Astrocyte (in vitro differentiated cells and primary cell): ENCODE measurements at places on chromosomes 7 and 10.

GRCh38 chr10:6704896-6705295 is 124.8 kb upstream of the PRKCQ start:
- no peaks in the 10 kb centered on the region for H3K27me3 ChIP-seq
- H3K4me3 ChIP-seq: no peak overlapping the region
- DNase-seq: no peak
- H3K27ac ChIP-seq: no peak overlapping the region
- no peaks in the 10 kb centered on the region for H3K4me1 ChIP-seq
- H3K36me3 ChIP-seq: no peaks in the 10 kb centered on the region

- H3K36me3 ChIP-seq: peaks cover 9% of the 10 kb centered on the region
- DNase-seq: peak; percentile 92
- peaks cover 35% of the 10 kb centered on the region for H3K4me1 ChIP-seq
- no peak overlapping the region for H3K4me3 ChIP-seq
- no peaks in the 10 kb centered on the region for H3K27me3 ChIP-seq
These were observed 4.3 kb downstream of the PFKP start for GRCh38 chr10:3071405-3072198.

GRCh38 chr10:50610368-50610767 is 13.4 kb downstream of the SGMS1 start:
- peaks cover 9% of the 10 kb centered on the region for H3K4me1 ChIP-seq
- no peaks in the 10 kb centered on the region for H3K27me3 ChIP-seq
- H3K4me3 ChIP-seq: no peak overlapping the region
- H3K36me3 ChIP-seq: no peaks in the 10 kb centered on the region

DNA sequence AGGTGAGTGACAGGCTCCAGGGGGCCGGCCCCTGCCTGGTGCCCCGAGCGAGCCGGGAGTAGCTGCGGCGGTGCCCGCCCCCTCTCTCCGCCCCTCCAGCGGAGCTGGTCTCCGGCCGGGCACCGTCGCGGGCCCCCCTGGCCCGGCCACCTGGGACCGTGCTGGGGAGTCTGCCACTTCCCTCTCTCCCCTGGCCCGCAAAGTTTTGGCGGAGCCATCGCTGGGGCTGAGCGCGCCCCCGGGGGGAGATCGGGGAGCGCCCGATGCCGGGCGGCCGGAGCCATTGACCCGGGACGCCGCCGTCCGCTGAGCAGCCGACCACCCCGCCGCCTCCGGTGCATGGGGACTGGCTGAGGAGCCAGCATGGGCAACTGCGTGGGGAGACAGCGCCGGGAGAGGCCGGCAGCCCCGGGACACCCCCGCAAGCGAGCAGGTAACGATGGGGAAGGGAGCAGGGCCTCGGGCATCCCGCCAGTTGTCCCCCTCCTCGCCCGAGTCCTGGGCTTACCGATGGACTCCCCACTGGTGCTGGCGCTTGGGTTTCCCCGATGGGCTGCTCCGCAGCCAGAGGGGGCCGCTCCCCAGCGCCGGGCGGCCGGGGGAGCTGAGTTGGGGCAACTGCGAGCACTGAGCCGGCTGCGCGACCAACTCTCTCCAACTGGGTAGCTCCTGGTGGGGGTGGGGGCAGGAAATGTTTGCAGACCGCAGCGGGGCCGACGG is at the start of gene UBTD1:
Gene UBTD1 (plus strand): TSS at position 84 of the 720 bp plus-strand sequence. CDS start 280 bp downstream, at position 364.
- no peaks in the 10 kb centered on the region for H3K27me3 ChIP-seq
- peak within 1 kb of the TSS; percentile 88 for H3K27ac ChIP-seq
- H3K4me3 ChIP-seq: peak within 1 kb of the TSS; percentile 97
- DNase-seq: peak; percentile 34
- no peaks in the 10 kb centered on the region for H3K36me3 ChIP-seq

DNA sequence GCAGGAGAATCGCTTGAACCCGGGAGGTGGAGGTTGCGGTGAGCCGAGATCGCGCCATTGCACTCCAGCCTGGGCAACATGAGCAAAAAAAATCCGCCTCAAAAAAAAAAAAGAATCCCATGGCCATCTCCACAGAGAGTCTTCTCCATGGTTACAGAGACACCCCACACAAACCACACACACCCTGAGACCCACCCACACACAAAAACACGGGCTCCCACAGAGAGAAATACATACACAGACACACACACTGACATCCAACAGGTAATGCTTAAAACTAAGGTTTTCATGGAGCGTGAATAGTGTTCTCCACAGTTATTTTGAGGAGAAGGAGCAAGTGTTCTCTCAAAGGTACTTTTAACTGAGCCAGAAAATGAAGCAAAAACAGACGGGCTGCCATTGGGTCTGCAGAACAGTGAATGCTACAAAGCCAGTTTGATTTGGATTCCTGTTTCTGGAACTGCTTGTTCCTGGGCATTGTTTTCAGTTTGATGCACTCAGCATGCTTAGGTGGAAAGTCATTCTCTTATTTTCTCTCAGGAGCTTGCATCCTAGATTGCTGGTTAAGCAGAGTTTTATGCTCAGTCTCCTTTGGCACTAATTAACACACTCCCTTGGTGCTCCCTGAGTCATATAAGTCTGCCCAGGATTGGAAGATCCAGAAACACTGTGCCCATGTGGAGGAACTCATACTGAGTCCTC is 15.4 kb downstream of the AHCYL2 start:
- no peak overlapping the region for H3K4me3 ChIP-seq
- no peaks in the 10 kb centered on the region for H3K36me3 ChIP-seq
- no peaks in the 10 kb centered on the region for H3K4me1 ChIP-seq
- DNase-seq: no peak
- H3K27ac ChIP-seq: no peak overlapping the region

GRCh38 chr10:113550365-113550764 is 2.5 kb upstream of the HABP2 start:
- DNase-seq: peak; percentile 44
- no peaks in the 10 kb centered on the region for H3K36me3 ChIP-seq
- H3K27me3 ChIP-seq: no peaks in the 10 kb centered on the region

- no peak for DNase-seq
- no peak overlapping the region for H3K27ac ChIP-seq
- H3K27me3 ChIP-seq: peaks cover 2% of the 10 kb centered on the region
- H3K4me3 ChIP-seq: no peak overlapping the region
These were observed 148.5 kb downstream of the PTPN20 start for GRCh38 chr10:47059606-47060311.

DNA sequence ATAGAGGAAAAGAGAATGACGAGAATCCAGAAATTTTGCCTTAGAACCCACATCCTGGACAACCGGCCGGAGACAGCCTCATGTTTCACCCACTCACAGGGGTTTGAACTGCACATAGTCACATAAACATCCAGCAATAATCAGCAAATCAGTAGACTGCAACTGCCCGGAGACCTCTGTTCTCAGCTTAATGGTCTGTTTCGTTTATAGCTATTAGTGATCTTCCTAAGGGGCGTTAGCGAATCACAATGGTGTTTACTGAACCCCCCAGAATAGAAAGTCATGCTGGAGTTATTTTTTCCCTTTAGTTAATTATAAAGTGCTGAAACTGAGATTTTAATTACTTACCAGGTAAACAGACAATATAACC is 98.4 kb downstream of the SFMBT2 start:
- H3K36me3 ChIP-seq: no peaks in the 10 kb centered on the region
- DNase-seq: no peak
- H3K27me3 ChIP-seq: no peaks in the 10 kb centered on the region
- no peak overlapping the region for H3K4me3 ChIP-seq

DNA sequence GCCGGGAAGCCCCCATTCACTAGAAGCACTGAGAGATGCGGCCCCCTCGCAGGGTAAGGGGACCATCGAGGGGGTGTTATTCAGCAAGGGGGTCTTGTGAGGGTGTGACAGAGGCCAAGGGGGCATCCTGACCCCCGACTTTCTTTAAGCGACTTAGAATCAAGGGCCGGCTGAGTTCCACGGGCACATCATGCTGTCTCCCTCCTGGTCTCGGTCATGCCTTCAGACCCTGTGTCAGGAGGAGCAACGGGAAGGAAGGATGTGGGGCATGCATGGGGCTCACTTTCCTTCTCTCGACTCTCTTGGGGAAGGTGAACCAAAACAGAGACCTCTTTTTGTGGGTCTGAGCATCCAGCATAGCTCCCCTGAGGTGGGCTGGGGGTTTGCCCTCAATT is 2.5 kb downstream of the ACSL5 start:
- H3K4me3 ChIP-seq: no peak overlapping the region
- peaks cover 17% of the 10 kb centered on the region for H3K4me1 ChIP-seq
- no peak overlapping the region for H3K27ac ChIP-seq
- no peak for DNase-seq

DNA sequence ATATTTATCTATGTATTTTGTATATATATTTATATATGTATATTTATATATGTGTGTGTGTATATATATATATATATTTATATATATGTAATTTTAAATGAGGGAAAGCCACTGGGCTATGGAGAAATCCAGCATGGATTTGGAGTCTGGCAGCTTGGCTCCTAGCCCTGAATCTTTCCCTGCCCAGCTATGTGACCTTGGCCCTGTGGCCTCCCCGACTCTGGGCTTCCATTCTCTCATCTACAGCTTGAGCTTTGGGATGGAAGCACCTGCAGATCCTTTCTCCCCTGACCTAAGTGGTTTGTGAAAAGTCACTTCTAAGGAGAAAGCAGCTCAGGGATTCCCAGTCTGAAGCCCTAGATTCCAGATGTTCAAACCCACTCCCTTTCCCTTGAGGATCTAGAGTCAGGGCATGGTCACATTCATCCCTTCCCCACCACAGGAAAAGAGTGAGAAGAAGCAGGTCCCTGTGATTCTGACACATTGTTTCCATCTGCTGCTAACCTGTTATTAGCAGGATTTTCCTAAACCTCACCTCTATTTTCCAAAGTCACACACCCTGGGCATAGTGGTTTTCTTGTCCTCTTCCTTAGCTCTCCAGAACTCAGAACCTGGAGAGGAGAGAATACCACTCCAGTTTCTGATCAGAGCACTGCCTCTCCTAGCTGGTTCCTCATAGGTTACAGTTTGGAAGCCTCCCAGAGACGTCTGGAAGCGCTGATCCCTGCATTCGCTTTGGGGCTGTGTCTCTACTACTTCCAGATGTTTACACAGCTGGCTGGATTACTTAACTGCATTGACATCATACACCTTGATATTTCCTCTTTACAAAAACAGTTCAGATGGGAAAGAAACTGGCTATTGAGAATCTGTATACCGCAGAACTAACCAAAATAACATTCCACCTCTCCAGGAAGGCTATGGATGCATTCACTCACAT is 327.5 kb upstream of the ZMIZ1 start:
- H3K4me3 ChIP-seq: no peak overlapping the region
- H3K27ac ChIP-seq: no peak overlapping the region
- peak; percentile 43 for DNase-seq
- H3K27me3 ChIP-seq: peaks cover 34% of the 10 kb centered on the region
- H3K36me3 ChIP-seq: no peaks in the 10 kb centered on the region

GRCh38 chr10:5283305-5284158 is 81.2 kb upstream of the UCN3 start:
- peaks cover 6% of the 10 kb centered on the region for H3K4me1 ChIP-seq
- H3K27ac ChIP-seq: no peak overlapping the region
- H3K36me3 ChIP-seq: no peaks in the 10 kb centered on the region
- H3K27me3 ChIP-seq: no peaks in the 10 kb centered on the region
- no peak overlapping the region for H3K4me3 ChIP-seq
- peak; percentile 13 for DNase-seq

- H3K27me3 ChIP-seq: no peaks in the 10 kb centered on the region
- H3K27ac ChIP-seq: no peak overlapping the region
- DNase-seq: no peak
- H3K36me3 ChIP-seq: no peaks in the 10 kb centered on the region
These were observed 184.7 kb downstream of the MAD1L1 start for GRCh38 chr7:2048006-2048405.

- no peak overlapping the region for H3K27ac ChIP-seq
- peaks cover 16% of the 10 kb centered on the region for H3K4me1 ChIP-seq
- no peak overlapping the region for H3K4me3 ChIP-seq
- no peaks in the 10 kb centered on the region for H3K36me3 ChIP-seq
- DNase-seq: no peak
These were observed 15.0 kb downstream of the NOD1 start for GRCh38 chr7:30463405-30464145.

GRCh38 chr7:108002726-108003598 is at the start of gene LAMB1:
Gene LAMB1 (minus strand): TSS chr7:108003161. CDS start chr7:108002885, 276 bp downstream.
- peak within 1 kb of the TSS; percentile 90 for H3K4me3 ChIP-seq
- H3K4me1 ChIP-seq: peaks cover 44% of the 10 kb centered on the region
- no peaks in the 10 kb centered on the region for H3K27me3 ChIP-seq

- peak; percentile 66 for DNase-seq
- H3K4me1 ChIP-seq: peaks cover 6% of the 10 kb centered on the region
- H3K36me3 ChIP-seq: no peaks in the 10 kb centered on the region
These were observed 615.1 kb downstream of the SUGCT start for GRCh38 chr7:40749877-40750276.

DNA sequence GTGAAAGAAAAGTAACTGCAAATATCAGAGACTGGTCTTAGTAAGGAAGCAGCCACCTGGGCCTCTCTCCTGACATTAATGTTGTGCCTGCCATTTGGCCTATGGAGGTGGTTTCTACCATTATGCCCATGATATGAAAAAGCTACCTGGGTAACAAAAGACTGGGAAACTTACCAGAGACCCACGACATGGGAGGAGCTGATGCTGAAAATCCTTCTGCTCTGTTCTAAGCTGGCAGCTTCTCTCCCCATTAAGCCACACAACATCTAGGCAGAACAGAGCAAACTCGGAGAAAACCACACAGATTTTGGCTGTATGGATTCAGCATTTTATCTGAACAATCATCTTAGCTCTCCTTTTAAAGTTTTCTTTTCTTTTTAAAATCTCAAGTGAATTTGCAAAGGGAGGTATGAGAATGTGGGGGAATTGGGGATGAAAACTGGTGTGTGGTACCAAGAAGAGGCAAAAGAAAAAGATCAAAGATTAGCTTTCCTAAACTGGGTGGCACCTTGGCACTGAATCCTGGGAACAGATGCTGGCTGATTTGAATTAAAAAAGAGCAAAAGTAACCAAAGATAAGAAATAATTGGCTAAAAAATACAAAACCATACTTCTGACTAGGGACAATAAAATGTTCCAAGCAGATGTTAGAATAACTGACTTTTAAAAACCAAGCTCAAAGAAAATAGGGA is 128.6 kb upstream of the ANKRD1 start:
- peaks cover 10% of the 10 kb centered on the region for H3K4me1 ChIP-seq
- H3K36me3 ChIP-seq: no peaks in the 10 kb centered on the region
- peak overlapping the region; percentile 34 for H3K27ac ChIP-seq
- DNase-seq: no peak
- no peaks in the 10 kb centered on the region for H3K27me3 ChIP-seq

- H3K27me3 ChIP-seq: peaks cover 12% of the 10 kb centered on the region
- no peaks in the 10 kb centered on the region for H3K4me1 ChIP-seq
- DNase-seq: no peak
- H3K36me3 ChIP-seq: no peaks in the 10 kb centered on the region
- no peak overlapping the region for H3K27ac ChIP-seq
These were observed 164.1 kb upstream of the CDCA7L start for GRCh38 chr7:22109761-22110160.

GRCh38 chr7:42351316-42351935 is 114.4 kb upstream of the GLI3 start:
- no peaks in the 10 kb centered on the region for H3K36me3 ChIP-seq
- peak; percentile 41 for DNase-seq
- H3K4me3 ChIP-seq: no peak overlapping the region
- H3K27ac ChIP-seq: no peak overlapping the region
- no peaks in the 10 kb centered on the region for H3K27me3 ChIP-seq

DNA sequence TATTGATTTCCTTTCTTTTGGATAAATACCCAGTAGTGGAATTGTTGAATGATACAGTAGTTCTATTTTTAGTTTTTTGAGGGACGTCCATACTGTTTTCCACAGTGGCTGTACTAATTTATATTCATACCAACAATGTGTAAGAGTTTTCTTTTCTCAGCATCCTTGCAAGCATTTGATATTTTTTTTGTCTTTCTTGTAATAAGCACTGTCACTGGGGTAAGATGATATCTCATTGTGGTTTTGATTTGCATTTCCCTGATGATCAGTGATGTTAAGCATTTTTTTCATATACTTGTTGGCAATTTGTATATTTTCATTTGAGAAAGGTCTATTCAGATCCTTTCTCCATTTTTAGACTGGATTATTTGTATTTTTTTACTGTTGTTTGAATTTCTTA is 308.7 kb downstream of the PTEN start:
- H3K27me3 ChIP-seq: no peaks in the 10 kb centered on the region
- H3K4me1 ChIP-seq: no peaks in the 10 kb centered on the region
- no peak for DNase-seq
- H3K27ac ChIP-seq: no peak overlapping the region
- H3K4me3 ChIP-seq: no peak overlapping the region
